Hematopoietic multipotent progenitor cell treated with erythropoietin and hydrocortisone succinate and interleukin-3 and kit ligand, for 15 days (in vitro differentiated cells): ENCODE measurements at places on chromosomes 2 and 18.

- no peak for DNase-seq
Observed at GRCh38 chr2:175001566-175001965, 3.6 kb downstream of the CHN1 start.

DNA sequence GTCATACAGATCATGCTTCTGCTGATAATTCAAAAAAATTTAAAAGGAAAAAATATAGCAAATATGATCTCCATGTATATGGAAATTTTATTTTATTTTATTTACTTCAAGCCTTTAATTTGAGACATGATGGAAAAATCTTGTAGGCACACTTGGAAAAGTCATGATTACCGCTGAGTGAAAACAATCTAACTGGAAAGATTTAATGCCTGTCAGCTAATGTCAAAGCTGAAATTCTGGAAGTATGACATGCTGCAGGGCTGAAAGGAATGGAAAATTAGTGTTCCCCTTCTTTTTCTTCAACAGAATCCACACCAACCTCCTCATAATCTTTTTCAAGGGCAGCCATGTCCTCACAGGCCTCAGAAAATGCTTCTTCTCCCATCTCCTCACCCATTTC, 58.2 kb downstream of the RPRM start:
- no peak for DNase-seq

DNA sequence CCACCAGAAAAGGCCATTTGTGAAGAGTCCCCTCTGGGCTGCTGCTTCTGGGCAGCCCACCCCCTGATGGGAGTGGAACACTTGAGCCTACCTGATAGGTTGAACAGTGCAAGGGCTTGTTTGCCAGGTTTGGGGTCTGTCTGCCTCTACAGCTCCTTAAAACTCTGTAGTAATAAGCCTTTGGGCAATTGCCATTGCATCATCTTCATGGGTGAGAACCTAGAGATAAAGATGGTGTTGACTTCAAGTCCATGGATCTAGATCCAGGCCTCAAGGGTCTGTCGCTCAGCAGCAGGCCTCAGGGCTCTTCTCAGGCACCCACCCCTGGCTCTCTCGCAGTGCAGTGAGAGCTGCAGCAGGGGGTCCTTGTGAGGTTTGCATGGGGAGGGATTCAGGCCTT, 47.1 kb upstream of the MCFD2 start:
- DNase-seq: no peak

GRCh38 chr18:22813648-22814328, 119.3 kb upstream of the RBBP8 start:
- DNase-seq: no peak

DNA sequence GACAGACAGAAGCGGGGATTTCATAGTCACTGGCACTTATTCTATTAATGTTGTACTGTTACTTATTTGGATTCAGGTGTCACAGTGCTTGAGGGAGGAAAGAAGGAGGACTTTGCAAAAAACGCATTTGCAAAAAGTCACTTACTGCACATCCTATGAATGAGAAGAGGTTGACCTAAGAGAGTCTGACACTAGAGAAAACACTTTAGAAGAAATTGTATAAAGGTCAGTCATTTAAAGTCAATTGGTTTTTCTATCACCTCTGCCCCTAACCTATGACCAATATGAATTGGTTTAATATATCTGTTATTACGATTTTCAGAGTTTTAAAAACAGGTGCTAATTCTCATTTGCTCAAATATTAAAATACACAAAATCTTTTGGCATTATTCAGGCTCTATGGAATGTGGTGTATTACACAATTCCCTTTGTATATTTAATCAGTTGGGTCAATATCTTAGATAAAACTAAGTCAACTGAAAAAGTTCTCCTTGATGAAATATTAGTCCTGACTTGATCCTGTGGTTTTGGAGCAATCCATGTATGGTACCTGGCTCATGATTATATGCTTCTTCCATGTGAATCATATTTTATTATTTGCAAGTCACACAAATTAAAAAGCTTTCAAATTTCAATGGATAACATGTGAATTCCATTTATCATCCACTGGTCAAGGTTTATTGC, 157.4 kb downstream of the CDH2 start:
- no peak for DNase-seq

DNA sequence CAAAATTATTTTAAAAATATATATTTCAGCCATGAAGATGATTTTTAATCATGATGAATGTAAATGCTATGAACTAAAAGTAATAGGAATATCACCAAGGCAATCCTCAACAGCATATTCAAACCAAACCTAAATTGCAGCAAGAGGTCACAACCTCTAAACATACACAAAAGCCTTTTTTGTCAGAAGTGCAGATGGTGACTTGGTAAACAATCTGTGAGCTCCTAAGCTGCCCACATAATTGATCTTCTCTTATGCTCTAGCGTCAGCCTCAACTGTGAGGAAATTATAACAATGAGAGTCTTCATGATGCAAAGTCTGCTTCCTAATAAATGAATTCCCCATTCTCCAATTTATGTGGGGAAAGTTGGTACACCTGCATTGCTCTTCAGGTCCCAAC, 113.2 kb downstream of the TSN start:
- no peak for DNase-seq

GRCh38 chr2:127000937-127001336, 102.2 kb downstream of the TEX51 start:
- no peak for DNase-seq

GRCh38 chr18:7321831-7322230, 90.9 kb downstream of the LRRC30 start:
- DNase-seq: no peak

DNA sequence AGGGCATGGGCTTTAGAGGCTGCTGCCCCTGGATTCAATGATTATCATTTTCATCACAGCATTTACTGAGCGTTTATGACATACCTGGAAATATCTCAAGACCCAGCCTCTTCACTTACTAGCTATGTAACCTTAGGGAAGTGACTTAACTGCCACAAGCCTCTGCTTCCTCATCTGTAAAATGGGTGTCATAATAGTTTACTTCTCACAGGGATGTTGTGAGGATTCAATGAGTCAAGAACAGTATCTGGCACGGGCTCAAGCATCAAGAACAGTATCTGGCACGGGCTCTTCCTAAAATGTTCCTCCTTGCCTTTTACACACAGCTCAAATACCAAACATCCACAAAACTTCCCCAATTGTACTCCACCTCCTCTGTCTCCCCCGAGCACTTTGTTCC, 31.4 kb downstream of the LGALSL start:
- no peak for DNase-seq

DNA sequence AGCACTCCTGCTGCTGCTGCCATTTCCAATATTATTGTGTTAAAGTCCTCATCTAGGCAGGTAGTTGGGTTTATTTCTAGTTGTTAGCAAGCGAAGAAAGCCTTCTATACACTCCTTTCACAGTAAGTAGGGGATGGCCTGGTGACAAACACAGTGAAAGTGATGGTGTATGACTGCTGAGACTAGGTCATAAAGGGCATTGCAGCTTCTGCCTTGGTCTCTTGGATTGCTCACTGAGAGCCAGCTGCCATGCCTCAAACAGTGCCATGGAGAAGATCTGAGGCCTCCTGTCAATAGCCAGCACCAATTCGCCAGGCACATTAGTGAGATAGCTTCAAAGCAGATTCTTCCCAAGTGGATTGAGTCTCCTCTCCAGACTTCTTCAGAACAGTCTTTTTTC, 27.6 kb upstream of the MSTN start:
- DNase-seq: no peak

DNA sequence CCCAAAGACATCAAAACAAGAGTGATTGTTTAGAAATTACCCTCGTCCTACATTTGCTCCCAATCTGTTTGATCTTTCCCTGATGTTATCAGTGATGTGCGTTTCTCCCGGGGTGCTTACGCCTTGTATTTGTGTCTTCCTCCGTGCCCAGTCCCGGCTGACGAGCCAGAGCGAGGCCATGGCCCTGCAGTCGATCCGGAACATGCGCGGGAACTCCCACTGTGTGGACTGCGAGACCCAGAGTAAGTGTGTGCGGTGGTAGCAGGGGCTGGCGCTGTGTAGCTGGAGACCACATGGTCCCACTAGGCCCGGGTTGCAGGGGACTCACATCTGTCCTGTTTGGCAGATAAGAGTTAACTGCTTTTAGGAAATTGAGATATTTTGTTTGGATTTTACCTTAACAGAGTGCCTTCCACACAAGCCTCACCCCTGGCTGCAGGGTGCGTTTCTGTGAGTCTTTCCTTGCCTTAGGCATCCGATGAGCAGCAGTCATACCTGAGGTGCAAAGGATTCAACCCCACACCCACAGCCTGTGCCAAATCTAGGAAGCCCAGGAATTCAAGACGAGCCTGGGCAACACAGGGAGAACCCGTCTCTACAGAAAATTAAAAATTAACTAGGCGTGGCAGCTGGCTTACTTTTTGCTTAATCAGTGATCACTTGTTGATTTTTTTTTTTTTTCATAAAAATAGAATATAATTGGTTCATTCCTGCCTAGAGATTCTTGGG, 127.4 kb downstream of the GBX2 start:
- DNase-seq: no peak

GRCh38 chr2:109238580-109238979, 109.6 kb downstream of the SH3RF3 start:
- no peak for DNase-seq
